T-helper 2 cell (primary cell): ENCODE measurements at places on chromosomes 1 and 21.
A peak's percentile ranks its signal among the peaks of the same experiment; 100 is the strongest.

DNA sequence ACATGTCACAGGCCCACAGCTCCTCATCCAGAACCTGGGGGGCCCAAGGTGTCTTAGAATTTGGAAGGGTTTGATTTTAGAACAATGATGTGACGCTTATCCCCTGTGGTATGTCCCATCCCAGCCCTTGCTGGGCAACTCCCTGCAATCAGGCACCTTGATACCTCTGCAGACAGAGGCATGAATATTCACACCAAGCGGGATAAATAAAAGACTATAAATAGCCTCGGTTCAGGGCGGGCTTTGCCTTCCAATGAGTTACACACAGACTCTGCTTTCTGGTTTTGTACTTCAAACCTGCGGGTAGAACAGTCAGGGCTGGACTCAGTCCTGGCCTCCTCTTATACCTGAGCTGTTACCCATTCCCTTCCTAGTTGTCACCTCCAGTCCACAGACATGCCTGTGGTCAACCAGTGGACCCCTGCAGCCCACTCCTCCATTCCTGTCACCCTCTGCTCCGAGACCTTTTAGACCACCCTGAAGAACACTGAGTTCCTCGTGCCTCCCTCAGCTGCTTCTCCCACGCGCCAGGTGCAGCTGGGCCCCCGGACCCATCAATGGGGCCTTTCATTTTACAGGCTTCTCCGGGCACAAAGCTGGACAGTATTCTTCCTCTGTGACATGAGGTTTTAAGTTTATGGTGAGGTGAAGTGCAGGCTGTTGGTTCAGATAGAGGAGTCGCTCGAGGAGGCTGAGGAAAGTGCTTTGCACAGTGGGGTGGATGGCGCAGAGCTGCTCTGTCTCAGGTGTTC, 120.1 kb upstream of the TNR start:
- no peak for DNase-seq

GRCh38 chr1:9253453-9254105, 19.0 kb downstream of the H6PD start:
- DNase-seq = no peak

- no peak for DNase-seq
These were observed 54.4 kb upstream of the TMPRSS2 start for GRCh38 chr21:41562101-41563000.

DNA sequence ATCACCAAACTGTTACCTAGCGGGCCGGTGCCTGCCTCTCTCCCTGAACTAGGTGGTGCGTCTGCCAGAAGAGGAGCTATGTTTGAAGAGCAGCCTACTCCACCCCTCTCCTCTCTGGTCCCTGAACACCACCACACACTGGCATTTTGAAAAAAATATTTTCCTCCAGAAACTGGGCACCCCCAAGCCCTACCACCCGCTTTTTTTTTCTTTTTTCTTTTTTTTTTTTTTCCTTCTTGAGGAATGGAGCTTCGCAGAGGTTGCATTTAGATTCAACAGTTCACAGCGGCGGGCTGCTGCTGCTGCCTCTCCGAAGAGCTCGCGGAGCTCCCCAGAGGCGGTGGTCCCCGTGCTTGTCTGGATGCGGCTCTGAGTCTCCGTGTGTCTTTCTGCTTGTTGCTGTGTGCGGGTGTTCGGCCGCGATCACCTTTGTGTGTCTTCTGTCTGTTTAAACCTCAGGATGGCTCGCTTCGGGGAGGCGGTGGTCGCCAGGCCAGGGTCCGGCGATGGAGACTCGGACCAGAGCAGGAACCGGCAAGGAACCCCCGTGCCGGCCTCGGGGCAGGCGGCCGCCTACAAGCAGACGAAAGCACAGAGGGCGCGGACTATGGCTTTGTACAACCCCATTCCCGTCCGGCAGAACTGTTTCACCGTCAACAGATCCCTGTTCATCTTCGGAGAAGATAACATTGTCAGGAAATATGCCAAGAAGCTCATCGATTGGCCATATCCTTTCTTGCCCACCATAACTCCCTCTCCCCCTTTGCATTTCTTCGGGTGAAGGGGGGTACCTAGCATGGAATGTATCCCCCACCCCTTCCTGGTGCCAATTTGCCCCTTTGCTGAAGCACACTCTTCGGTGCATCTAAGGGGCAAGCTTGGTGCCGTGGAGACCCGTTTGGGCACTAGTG, at the start of gene CACNA1E:
Gene CACNA1E, plus strand, starts transcription at position 233 of the 911 bp plus-strand sequence. Its CDS starts 228 bp downstream, at position 461.
- no peak for DNase-seq

- no peak for DNase-seq
These were observed 6.2 kb upstream of the ERO1B start for GRCh38 chr1:236287757-236288619.

DNA sequence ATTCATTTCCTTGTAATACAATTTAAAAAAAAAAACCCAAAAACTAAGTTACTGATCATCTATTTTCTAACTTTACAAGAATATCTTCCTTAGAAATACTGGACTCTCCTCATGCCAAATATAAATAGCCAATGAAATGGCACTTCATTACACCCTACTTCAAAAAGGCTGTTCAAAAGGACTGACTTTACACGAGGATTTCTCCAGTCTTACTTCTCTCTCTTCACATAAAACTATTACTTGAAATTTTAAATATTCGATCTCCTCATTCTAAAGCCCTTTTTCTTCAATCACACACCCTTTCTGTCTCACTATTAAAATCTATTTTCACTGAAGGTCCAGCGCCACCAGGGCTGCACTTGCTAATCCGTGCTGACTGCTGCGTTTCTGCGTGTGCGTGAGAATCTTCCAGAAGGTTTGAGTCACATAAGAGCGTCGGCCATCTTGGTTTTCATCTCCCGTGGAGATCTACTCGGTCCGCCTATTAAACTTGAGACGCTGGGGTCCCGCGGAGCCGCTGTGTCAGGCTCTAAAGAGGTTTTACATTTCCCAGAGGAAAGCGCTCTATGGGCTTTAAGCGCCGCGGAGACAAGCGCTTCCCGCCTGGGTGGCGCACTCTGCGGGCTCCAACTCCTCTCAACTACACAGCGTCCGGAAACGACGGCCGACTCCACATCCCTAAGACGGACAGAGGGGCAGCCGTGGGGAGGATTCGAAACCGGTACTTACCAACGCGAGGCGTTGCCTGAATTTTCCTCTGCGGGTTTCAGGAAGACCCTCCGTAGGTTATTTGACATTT, 631 bp downstream of the LRIF1 start:
- DNase-seq = peak; percentile 25

DNA sequence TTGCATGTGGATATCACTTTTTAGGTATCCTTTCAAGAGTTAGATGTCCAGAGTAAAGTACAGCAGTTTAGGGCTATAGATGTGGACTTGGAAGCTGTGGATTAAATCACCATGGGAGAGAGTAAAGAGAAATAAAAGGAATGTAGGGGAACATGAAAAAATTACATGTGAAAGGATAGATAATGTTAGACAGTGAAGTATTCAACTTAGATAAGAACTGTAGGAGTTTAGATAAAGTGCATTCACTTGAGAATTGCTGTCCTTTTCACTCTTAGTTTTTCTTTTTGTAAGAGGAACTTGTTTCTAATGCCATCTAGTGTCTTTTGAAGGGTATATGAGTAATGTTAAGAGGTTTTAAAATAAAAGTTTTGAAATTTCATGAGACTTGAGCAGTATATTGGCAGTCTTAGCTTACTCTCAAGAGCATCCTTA, 40.1 kb downstream of the MAST2 start:
- DNase-seq = no peak

GRCh38 chr1:156229809-156230472, 12.0 kb upstream of the BGLAP start:
- DNase-seq = no peak
